Suppressor macrophage treated with lipopolysaccharide for 1 hour (primary cell): ENCODE measurements at places on chromosomes 7 and 10.

GRCh38 chr10:131743190-131744151 is 157.3 kb upstream of the PPP2R2D start:
- peak; percentile 62 for DNase-seq

DNA sequence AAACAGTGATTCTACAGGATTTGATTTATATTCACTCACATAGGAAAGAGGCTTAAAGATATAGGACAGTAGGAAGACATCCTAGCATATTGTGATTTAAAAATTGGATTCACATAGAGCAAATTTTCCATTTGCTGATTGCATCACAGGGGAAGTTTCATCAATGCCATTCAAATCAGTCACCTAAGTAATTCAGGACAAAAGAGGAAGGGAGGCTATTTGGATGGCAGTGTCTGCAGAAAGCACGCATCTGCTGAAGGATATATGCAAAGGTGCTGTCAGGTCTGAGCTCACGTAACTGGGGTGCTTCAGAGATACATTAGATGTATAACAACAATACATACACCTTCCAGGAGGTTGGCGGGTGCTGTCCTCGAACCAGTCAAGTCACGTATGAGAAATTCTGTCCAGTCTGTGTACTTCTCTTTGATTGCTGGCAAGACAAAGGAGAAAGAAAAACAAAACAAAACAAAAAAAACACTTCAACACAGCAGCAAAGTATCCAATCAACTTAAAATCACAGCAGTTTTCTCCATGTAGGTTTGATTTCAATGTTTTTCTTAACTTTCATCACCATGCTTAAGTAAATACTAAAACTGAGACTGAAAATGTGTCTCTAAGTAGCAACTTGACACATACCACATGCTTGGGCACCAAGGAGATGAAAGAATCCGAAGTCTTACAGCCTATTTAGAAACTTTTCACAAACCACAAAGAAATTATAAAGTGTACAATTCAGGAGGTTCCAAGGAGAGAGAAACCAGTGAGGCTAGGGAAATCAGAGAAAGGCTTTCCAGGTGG is 125.1 kb downstream of the SFMBT2 start:
- DNase-seq: peak; percentile 51

DNA sequence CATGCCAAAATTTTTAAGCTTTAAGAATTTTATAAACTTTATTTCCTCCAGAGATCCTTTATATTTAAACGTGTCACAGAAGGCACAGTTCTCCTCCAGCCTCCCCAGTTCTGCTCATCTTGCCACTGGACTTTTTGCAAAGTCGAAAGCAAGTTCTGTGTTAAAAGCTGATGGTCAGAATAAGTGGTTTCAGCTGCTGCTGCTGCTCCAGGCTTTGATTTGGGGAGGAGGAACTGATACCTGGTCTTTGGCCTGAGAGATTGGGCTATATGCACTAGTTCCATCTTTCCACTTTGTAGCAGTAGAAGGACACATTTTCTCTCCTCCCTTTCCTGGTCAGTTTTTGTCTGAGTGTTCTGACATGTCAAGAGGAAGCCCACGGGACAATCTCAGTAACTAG is 435.9 kb upstream of the PHF14 start:
- DNase-seq: no peak

- DNase-seq: no peak
Observed at GRCh38 chr7:16669581-16669980, 23.6 kb downstream of the BZW2 start.

- no peak for DNase-seq
Observed at GRCh38 chr10:108787932-108788331, 1135.4 kb downstream of the XPNPEP1 start.

DNA sequence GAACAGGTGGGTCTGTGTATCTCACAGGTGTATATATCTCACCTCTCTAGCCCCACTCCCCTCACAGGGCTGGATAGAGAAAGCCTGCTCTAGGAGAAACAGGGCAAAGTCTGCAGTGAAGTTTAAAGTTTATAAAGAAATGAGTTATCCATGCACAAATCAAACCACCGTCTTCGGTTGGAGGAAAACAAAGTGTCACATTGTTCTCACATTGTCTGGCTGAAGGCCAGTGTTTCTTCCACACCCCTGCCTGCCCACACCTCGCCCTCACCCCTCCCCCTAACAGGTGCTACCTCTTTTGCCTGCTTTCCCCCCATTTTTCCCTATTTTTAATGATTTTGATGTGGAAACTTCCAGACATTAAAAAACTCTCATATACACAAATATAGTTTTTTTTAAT is 25.8 kb downstream of the AQP1 start:
- no peak for DNase-seq

DNA sequence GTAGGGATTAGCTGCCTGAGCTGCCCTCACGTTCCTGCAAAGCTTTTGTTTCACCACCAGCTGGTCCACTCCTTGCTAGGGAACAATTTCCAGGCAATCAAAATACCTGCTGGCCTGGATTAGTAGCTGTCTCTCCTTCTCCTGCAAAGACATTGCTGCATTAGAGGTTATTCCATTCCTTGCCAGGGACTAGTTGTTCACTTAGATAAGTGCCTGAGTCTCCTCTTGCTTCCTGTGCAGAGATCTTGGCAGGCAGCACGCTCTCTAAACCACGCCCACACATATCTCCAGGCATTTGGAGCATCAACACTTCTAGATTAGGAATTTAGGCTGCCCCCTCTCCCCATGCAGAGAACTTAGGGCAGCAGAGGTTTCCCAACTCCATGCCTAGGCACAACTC is 150.4 kb upstream of the SMIM30 start:
- no peak for DNase-seq

- DNase-seq: no peak
Observed at GRCh38 chr7:117190746-117191435, 132.0 kb downstream of the WNT2 start.
